ENCODE measurements at places on chromosomes 1 and 21.

DNA sequence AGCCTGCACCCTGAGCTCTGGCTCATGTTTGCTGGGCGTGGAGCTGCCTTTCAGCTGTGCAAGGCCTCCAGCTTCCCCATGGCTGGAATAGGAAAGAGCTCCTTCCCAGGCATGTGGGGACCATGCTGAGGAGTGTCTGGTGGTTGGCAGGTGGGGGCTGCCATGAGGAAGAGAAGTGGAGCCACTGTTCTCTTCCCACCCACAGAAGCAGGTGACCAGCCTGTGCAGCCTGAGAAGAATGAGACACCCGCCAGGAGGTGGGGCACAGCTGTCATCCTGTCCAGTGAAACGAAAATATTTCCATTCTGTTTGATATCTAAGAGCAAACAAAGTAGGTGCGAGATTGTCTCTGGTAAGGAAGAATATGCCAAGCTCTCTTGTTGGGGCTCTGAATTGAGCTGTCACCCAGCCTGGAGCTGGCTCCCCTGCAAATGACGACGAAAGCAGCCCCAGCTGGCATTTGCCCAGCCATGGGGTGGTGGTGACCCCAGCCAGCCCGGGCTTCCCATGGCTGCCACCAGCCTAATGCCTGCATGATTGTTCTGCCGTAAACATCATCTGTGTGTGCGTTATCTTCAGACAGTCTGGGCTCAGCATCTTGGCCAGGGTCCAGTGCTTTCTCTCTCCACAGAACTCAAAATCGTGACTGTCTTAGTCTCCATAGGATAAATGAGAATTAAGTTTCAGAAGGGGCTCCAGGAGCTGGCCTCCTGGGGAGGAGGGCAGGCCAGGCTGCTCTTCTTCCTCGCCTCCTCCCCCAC is 429.8 kb upstream of the VAMP3 start:
- no peak for DNase-seq

- no peak for DNase-seq
These were observed 231.1 kb upstream of the SGIP1 start for GRCh38 chr1:66302815-66303214.

- no peak for DNase-seq
These were observed 15.3 kb upstream of the NLRP3 start for GRCh38 chr1:247400685-247401084.

DNA sequence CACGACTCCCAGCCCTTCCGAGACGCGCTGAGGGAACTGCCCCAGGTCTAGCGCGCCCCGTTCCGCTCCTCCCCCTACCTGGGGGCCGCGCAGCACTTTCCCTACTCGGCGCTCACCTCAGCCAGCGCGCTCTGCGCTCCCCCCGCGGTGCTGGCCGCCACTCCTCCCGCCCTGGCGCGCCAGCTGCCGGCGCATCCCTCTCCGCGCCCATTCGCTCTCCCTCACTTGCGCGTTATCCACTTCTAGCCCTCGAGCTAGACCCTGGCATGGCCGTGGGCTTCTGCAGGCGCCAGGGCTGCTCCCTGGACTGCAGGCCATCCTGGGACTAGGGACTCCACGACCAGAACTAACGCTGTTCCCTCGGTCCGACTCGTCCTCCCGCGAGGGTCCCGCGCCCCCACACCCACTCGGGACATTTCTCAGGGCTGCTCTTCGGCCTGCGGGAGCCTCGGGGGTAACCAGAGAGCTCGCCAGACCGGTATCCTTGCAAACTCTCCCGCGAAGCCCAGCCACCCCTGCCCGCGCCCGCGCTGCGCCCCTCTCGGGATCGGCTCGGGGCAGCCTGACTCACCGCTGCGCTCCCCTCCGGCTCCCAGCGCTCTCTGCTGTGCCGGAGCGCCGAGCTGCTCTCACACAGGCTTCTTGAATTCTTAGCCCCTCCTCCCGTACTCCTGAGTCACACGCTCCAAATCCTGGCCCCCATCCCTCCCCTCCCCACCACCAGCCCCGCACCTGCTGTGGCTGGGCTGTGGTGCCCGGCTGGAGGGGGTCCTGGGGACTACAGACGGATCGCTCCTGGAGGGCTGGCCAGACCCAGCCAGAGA is at the start of gene NGF:
TSS of gene NGF (minus strand) at position 617 of the 824 bp plus-strand sequence. CDS start 51,454 bp downstream, outside the sequence.
- peak; percentile 79 for DNase-seq

- no peak for DNase-seq
These were observed 9.5 kb downstream of the TMEM222 start for GRCh38 chr1:27331426-27331825.

DNA sequence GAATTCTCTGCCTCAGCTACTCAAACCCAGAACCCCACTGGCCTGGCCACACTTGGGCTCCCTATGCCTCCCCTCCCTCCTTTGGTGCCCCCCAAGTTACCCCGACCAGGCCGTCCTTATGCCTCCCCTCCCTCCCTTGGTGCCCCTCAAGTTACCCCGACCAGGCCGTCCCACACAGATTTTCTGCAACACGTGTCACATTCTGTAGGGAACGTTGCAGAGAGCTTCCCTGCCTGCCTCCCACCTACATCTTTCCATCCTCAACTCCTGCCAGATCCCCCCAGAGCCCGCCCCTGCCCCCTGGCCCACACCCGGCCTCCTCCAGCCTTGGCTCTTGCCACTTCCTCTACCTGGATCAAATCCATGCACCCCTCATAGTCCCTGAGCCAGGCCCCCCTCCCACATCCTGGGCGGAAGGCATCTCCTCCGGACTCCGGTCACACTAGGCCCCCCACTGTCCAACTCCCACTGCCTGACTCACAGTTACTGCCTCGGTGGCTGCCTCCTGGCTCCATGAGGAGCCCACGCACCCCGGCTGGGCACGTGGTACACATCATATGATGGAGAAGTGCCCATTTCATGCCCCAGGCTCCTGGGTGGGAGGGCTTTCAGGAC is 41.2 kb downstream of the KCNAB2 start:
- no peak for DNase-seq

- DNase-seq = no peak
These were observed 284.5 kb upstream of the PLXNA2 start for GRCh38 chr1:208528578-208529240.

- peak; percentile 56 for DNase-seq
These were observed 283.4 kb downstream of the ASTN1 start for GRCh38 chr1:176880955-176881595.

DNA sequence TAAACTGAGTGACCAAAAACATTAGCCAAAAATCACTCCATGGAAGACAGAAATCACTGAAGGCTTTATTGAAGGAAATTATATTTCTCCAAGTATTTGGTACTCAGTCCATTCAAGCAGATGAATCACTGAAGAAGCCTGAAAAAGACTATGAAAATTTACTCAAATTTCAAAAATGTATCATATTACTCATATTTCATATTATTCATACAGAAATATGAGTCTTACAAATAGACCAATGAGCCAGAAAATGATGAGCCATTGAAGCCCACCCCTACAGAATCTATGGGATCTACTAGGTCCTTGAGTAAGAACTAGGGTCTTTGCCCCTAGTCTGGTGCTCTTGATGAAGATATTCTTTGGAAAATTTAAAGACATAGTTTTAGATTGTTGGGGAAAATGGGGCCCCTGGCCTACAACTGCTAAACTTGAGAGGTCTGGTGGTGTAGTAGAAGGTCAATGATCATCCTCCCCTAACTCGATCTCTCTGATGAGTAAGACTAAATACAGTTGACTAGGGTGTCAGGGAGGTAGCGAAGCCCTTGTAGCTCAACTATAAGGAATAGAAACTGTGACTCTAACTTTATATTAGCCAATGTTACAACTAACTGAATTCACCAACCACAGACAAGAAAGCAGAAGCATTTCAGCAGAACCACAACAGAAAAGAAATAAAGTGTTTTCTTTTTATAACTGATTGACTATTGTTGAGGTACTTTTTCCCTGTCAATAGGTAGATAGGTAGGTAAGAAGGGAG is 81.0 kb downstream of the NOTCH2 start:
- no peak for DNase-seq

DNA sequence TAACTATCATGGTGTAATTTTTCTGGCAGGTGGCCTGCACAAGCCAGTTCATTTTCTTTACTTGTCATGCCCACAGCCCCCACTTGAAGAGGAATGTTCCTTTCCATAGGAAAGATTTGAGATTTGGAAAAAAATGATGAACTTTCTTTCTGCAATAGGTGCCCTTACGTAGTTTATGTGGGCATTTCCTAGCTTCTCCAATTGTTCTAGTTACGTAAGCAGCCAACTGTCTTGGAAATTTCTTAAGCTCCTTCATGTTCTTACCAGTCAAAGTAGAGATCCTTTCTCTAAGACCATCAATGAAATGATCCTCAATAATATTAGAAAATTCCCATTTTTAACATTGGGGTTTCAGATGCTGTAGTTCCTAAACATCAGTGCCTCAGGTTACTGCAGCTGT is 109.5 kb upstream of the F3 start:
- DNase-seq = no peak

GRCh38 chr1:204127597-204128242 is 24.1 kb downstream of the ETNK2 start:
- DNase-seq = peak; percentile 84

- DNase-seq = no peak
These were observed 7.4 kb downstream of the DSCAM start for GRCh38 chr21:40839521-40839920.

GRCh38 chr21:37534431-37534830 is 167.9 kb downstream of the DYRK1A start:
- no peak for DNase-seq

DNA sequence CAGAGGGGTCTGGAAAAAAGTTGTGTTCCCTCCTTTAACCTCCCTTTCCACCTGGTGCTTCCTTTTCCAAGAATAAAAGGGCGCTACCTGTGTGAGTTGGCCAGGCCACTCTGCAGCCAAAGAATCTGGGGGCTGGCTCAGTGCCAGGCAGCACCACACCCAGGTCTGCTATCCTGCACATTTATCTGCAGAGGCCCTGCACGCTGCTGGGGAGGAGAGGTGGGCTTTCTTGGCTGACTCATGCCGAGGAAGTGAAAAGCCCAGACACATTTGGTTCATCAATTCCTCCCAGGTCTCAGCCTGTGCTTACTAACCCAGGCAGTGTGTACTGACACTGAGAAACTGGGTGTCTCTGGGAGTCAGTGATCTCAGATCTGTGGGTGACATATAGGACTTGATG is 79.8 kb upstream of the F3 start:
- no peak for DNase-seq

DNA sequence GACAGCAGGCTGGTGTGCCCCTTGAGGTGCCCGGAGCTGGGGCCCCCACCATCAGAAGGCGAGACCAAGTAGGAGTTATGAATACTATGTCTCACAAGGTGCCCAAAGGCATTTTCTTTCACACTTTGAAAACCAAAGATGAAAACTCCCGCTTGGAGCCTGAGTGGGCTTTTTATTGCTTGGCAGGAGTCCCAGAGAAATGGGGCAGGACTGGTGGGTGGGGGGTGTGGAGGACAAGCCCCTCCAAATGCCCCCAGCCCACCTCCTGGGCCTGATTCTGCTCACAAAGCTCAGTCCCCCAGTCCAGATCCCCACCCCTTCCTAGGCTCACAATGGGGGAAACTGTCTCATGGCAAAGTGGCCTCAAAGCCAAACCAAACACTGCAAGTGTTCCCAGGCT is 227.9 kb downstream of the TRABD2B start:
- no peak for DNase-seq

DNA sequence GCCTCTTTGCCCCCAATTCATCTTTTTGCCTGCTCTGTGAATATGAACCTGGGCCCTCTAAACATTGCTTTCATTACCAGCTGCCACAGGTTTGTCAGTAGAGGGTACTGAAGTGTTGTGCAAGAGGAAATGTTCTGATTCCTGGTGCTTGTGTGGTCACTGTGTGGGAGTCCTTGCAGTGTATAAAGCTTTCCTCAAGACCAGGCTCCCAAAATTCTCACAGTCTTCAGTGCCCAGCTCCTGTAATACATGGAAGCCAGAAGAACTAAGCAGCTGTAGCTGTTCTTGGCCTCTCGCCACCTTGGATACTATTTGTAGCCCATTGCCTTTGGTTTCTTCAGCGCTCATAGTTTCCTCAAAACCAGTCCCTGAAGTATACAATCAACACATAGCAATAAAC is 1046.2 kb downstream of the BRINP3 start:
- peak; percentile 21 for DNase-seq

GRCh38 chr1:15204931-15205330 is 42.1 kb upstream of the FHAD1 start:
- no peak for DNase-seq

- DNase-seq = no peak
These were observed 20.3 kb downstream of the PADI6 start for GRCh38 chr1:17392199-17392740.

- DNase-seq = no peak
These were observed 60.5 kb upstream of the FOXD3 start for GRCh38 chr1:63261736-63262458.

DNA sequence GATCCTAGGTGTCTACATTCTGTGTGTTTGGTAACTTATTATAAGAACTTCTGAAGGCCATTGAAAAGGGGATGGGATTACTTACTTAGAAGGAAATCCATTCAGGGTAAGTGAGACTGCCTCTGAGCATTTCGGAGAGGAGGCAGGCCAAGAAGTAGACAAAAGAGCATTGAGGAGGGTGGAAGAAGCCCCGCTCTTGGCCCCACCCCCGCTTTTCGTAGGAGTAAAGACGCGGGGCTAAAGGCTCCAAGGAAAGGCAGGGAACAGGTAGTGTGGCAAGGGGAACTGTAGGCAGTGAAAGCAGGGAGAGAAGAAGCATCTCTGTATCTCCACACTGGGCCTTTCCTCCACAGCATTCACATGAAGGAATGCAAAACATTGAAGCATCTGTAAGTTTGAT is 51.8 kb upstream of the GRIK1 start:
- no peak for DNase-seq

GRCh38 chr1:209831615-209832014 is 3.8 kb downstream of the UTP25 start:
- peak; percentile 30 for DNase-seq

- DNase-seq = peak; percentile 92
These were observed 53.6 kb downstream of the PEX14 start for GRCh38 chr1:10528066-10529014.

DNA sequence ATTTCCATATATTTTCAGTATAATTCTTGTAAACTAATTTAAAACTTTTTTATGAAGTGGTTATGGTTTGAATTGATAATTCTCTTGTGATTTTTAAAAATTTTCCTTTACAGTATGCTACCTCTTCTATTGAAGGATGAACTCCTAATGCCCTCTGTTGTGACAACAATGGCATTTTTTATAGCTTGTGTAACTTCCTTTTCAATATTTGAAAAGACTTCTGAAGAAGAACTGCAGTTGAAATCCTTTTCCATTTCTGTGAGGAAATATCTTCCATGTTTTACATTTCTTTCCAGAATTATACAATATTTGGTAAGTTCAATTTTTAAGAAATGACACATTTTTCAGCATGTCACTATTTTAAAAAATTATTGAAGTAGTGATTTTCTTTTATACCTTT is 61.4 kb downstream of the ALG6 start:
- no peak for DNase-seq

DNA sequence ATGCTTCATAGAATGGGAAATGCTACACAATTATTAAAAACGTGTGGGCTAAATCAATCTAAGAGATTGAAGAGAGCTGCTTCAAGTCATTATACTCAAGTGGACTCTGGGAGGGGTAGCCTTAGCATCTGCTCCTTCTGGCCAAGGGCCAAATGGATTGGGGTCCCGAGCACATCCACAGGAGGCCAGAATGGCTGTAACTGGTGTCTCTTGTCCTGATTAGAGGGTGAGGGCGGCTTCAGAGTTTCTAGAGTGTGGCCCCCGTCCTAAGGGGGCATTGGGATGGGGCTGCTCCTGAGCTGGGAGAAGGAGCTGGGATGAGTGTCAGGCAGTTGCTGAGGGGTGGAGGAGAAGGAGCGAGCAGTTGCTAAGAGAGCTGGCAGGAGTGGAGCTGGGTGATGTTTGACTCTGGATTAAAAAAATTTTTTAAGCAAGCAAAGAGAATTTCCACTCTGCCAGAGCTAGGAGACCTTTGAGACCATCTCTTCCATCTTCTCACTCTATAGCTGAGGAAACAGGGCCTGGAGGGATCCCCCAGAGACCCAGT is 71.3 kb upstream of the TLR5 start:
- no peak for DNase-seq

Data from MG63 (cell line).